ENCODE measurements at places on chromosomes 5 and 9.

DNA sequence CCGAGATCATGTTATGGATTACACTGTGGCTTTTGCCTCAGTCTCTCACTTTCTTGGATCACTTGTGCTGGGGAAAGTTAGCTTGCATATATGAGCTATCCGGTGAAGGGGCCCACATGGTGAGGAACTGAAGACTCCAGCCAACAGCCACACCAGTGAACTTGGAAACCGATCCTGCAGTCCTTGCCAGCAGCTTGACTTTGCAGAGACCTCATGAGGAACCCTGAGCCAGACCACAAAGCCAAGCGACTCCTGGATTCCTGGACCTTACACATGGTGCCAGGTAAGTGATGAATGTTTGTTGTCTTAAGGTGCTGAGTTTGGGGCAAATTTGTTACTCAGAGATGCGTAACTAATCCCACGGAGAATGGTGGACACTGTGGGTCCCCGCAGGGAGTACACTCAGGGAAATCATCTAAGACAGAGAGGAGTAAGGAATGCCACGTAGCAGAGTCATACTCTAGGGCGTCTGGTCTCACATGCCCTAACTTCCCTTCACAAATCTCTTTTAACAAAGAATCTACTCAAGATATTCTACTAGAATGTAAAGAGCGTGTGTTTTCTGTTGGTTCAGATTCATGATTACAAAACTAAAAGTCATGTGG lies 76.5 kb upstream of the PJA2 start:
- no peak for DNase-seq

DNA sequence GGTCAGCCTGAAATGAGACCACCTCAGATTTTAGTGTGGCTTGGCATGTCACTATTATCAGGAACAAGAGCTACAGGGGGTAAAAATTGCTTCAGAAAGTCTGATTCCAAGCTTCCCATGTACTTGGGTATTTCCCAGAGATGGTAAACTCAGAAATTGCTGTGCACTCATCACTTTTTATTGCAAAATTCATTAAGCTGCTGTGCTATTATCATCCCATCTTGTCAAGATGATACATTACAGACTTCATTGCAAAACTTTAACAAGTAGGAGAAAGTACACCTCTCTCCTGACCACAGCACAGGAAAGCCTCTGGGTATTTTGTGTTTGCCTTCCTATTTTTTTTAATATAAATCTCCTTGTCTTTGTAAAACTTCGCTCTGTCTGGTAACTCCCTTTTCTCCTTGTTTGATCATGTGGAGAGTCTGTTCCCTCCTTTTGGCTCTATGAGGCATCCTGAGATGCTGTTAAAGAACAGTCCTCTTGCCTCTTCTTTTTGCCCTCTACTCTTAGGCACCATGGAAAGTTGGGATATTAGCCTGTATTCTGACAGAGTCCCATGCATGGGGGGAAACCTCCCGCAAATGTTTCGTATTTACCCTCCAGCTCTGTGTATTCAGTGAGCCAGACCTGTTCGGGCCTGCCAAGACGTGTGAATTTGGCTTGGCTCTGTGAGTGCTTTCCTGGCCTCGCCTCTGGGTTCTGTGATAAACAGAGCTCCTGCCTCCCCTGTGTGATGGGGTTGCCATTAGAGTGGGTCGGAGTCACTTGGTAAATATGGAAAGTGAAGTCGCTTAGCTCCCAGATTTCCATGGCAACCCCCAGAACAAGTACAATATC lies 260.7 kb downstream of the NR3C1 start:
- no peak for DNase-seq

DNA sequence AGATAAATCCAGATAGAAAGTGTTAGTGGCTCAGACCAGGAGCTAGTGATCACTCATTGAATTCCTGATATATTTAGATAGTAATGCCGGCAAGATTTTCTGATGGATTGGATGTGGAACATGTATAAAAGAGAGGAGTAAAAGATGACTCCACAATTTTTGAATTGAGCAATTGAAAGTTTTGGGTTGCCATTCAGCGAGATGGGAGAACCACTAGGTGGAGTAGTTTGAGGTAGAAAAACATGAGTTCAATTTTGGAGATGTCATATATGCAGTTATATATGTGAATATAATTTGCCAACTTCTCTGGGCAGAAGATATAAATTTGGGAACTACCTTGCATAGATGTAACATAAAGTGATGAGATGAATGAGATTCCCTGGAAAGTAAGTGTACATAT lies 502.5 kb upstream of the SEMA6A start:
- no peak for DNase-seq

DNA sequence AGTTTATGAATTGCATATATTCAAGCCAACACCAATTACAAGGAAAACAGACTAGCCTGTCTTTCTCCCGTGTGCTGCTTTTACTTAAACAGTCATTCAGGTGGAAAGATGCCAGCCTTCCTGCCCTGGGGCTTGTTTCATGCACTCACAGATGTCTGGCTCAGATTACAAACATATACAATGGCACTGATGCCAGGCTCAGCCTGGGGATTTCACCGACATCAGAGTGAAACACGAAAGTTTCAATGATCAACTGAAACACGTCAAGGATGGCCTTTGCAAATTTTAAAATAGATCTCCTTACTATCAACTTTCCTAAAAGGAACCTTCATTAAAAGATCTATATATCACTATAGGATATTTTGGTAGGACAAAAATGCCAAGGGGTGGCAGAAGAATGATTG lies 1576.5 kb downstream of the EFNA5 start:
- DNase-seq: no peak

GRCh38 chr9:74960561-74960960 lies 7.8 kb upstream of the C9orf40 start:
- no peak for DNase-seq

DNA sequence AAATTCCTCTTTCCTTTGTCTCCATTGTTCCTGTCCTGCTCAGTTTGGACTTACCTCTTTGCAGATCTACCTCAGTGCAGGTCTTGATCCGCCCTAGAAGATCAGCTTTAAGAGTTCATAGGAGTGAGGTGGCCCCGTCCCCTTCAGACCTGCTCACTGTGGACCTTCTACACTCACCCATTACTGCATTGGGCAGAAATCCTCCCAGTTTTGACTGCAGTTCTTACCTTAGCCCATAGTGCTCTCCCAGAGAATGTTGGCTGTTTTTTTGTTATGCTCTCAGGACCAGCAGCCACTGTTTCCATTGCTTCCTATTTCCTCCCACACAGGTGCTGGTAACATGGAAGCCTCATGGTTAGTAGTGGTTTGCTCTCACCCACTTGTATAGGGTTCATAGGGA lies 63.3 kb downstream of the GALNT10 start:
- DNase-seq: no peak

DNA sequence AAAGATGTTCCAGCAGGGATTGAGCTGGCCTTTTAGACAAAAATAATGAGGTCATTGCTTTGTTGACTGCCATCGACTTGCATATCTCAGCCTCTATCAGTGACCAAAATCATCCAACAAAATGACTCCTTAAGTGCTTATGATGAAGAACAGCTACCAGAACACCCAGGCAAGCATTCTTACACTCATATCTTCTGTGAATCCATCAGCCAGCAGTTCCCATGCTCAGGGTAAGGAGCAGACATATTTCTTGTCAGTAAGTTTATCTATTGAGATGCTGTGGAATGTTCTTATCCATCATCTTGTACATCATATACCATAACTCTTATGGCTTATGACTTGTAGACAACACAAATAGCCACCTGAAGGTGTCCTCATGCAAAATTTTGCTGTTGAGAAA lies 20.2 kb upstream of the SPDL1 start:
- DNase-seq: no peak

DNA sequence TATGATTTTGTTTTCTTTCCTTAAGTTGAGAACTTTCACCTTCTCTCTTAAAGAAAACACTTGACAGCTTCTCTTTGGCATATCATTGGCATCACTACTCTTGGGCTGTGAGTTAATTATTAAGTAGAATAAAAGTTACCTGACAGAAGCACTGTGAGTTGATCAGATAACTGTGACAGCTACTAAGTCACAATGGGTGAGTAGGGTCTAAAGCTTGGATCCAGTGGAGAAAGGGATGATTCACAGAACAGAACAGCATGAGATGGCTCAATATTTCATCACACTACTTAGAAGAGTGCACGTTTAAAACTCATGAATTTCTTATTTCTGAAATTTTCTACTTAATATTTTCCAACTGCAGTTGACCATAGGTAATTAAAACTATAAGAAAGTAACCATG lies 268.5 kb upstream of the NMUR2 start:
- DNase-seq: no peak

All from NCI-H187 (cell line).